Daoy (cell line): ENCODE measurements at places on chromosomes 1 and 21. TPM values are rescaled to one million over a fixed set of nuclear protein-coding genes. Genes with fewer than 3 reads are reported as not detected.
A peak's percentile ranks its signal among the peaks of the same experiment; 100 is the strongest.

The ZFP69 gene
- 5.3 and 9.3 TPM in 2 replicates for total RNA-seq

The B3GALT2 gene
- not detected in 2 replicates for total RNA-seq

The C8A gene
- not detected in 2 replicates for total RNA-seq

The UBIAD1 gene
- total RNA-seq, result 13.8 and 15.3 TPM in 2 replicates

The LRRC53 gene
- not detected in 2 replicates for total RNA-seq

The CELA2B gene
- not detected in 2 replicates for total RNA-seq

The CHIT1 gene
- not detected in 2 replicates for total RNA-seq

The SYCP1 gene
- not detected in 2 replicates for total RNA-seq

The KRTAP19-3 gene
- not detected in 2 replicates for total RNA-seq

The NR5A2 gene
- total RNA-seq, result 0.18 and 0.23 TPM in 2 replicates

The ALDH4A1 gene
- total RNA-seq, result 9.5 and 29.3 TPM in 2 replicates

GRCh38 chr1:111201275-111202090, 1.0 kb upstream of the DENND2D start:
- no peak for DNase-seq

DNA sequence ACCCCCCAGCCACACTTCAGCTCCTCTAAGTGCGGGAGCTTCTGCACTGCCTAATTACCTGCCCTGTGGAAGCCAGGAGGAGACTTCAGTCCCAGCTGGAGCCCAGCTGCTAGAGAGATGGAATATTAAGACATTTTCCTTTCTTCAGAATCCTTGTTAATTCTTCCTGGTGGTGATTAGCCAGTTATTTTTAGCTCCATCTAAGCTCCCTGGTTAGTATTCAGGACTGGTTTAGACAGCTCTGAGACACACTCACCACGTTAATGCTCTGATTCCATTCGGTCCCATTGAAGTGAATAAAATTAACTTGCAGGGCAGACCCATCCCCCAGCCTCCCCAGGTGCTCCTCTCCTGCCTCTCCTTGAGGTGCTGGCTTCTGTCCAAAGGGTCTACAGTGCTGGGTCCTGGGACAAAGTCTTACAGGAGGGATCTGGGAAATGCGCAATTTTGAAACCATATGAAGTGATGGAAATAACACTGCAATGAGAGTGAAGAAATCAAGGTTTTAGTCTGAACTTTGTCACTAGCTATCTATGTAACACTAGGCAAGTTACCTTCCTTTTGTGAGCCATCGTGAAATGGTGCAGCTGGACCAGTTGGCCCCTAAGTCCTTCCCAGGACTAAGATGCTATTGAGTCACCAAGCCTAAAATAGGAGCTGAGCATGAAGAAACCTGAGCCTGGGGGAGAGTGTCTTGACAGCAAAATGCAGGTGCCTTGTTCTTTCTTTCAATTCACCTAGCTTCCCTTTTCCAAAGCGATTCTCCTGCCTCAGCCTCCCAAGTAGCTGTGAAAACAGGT, 117.4 kb upstream of the ATP1A1 start:
- no peak for DNase-seq

GRCh38 chr1:239858057-239858456, 233.6 kb upstream of the FMN2 start:
- DNase-seq, result peak; percentile 52

- peak; percentile 32 for DNase-seq
Observed at GRCh38 chr1:89598450-89599331, 34.2 kb upstream of the LRRC8C start.

DNA sequence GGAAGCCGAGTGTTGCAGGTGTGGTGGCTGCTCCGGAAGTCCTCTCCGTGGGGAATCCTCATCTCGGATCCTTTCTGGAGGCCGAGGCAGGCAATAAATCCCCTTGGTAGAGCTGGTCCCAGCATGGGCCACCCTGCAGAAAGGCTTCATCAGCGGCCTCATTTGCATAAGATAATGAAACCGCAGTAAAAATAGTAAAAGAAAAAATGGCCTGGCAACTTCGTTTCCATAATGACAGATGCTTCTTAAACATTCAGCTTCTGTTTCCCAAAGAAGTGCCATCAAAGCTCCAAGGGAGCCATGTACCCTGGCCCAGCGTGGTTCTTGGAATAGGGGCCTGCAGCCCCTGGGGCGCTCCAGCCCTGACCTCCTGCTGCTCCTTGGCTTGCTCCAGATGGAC, 244.1 kb downstream of the GRIK3 start:
- no peak for DNase-seq

GRCh38 chr1:4771721-4772120, 117.3 kb downstream of the AJAP1 start:
- DNase-seq, result no peak

GRCh38 chr1:6523566-6523965, 30.7 kb downstream of the NOL9 start:
- peak; percentile 43 for DNase-seq

DNA sequence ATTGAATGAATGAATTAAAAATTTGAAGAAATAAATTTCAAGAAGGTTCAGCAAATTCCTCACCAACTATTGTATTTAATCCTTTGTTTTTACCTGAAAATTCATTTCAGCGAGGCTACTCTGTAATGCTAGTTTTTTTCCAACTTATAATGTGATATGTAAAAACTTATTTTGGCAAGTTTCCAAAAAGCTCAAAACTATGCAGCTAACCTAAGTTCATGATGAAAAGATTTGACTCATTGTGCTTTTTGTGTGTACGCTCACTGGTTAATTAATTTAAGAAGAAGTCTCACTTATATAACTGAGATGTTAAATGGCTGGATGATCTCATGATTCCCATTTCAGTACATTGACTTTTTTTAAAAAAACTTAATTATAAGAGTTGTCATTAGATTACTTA, 196.0 kb upstream of the SAMSN1 start:
- no peak for DNase-seq

- no peak for DNase-seq
Observed at GRCh38 chr1:30672661-30673060, 50.7 kb downstream of the MATN1 start.

GRCh38 chr21:14711287-14711686, 165.2 kb upstream of the SAMSN1 start:
- no peak for DNase-seq

GRCh38 chr1:156664046-156664766, 13.0 kb downstream of the NES start:
- peak; percentile 39 for DNase-seq

DNA sequence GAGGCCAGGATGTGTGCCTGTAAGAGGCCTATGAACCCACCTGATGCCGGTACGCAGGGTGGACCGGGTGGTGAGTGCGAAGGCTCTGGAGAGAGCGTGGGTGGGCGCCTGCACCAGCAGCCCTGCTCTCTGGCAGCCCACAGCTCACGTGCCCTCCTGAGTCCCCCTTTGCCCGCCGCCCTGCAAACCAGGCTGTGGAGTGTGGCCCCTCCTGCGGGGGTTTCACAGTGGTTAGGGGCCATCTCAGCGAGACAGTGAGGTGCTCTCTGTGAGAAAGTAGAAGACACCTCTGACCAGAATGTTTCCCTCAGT, 22.3 kb downstream of the RHBG start:
- DNase-seq, result no peak

DNA sequence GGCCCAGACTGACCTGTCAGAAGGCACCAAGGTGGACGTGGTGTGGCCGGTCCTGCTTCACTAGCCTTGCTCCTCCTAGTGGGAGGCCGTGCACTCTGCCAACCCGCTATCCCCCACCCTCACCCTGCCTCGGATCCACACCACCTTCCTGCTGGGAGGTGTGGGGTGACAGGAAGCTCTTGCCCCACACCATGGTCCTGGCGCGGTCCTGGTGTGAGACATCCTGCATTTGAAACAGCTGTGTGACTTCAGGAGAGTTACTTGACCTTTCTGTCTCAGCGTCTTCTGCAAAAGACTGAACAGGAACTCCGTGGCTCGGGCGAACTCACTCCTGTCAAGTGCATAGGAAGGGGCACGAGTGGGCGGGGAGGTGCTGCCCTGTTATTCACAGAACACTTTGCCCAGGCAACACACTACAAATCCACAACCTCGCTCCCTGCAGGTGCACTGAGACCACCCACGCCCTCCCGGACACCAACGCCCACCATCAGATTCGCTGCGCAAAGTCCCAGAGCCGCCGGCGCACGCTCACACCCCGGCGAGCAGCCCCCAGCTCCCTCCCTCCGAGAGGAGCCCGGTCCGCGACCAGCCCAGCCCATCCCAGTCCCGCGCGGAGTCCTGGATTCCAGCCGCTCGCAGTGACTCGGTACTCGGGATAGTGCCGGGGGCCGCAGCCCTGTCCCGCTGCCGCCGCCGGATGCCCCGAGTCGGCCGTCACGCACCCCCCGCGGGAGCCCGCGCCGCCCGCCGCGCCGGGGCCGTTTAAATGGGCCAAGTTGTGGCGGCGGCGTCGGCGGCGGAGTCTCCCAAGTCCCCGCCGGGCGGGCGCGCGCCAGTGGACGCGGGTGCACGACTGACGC, at the start of gene SAMD11:
TSS of gene SAMD11 (plus strand) at position 793 of the 860 bp plus-strand sequence. CDS start 509 bp downstream, outside the sequence.
- peak; percentile 94 for DNase-seq

- DNase-seq, result no peak
Observed at GRCh38 chr1:39689635-39690034, 1.6 kb downstream of the HPCAL4 start.

DNA sequence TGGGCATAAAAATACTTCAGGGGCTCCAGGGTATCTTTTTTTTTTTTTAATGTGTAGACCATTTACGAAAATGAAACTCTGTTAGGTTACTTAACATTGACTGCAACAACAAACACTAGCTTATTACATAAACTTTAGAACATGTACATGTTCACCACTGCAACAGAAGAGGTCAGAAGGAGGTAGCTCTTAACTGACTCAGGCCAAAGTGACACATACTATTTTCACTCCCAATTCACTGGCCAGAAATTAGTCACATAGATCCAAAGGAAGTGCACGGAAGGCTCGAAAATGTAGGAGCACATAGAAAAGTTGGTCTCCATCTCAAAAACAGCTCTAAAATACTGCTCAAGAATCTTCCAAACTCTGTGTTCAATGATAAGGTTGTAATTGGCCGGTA, 107.2 kb downstream of the AKT3 start:
- no peak for DNase-seq

GRCh38 chr1:82317671-82318070, 516.9 kb downstream of the ADGRL2 start:
- DNase-seq, result peak; percentile 56

GRCh38 chr21:40051801-40052200, 184.6 kb downstream of the PCP4 start:
- DNase-seq, result no peak

- peak; percentile 11 for DNase-seq
Observed at GRCh38 chr1:241499910-241500309, 19.6 kb downstream of the FH start.

- no peak for DNase-seq
Observed at GRCh38 chr1:53505401-53505800, 46.2 kb downstream of the DMRTB1 start.

DNA sequence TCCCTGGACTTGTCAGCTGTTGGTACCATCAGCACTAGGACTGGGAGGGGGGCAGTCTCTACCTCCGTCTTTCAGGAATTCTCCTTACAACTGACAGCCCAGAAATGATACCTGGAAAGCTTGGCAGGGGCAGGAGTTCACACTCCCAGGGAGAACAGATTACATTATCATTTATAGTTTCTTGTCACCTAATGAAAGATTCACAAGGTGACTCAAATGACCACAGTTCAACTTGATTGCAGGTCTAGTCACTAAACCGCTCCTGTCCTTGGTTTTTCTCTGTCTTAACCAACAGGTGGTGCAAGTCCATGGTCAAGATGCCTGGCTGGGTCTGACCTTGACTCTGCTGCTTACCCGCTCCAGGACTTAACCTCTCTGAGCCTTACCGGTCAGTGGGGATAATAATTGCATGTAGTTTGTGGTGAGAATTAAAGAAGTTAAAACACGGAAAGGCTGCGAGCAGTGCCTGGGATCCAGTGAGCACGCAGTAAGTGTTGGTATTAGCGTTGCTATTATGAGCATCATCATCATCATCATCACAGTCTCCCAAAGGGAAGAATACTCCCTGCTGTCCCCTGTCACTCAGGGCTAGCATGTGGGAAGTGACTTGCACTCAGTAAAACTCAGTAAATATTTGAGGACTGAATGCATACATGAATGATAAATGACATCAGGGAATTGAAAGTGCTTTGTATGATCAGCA, 125.3 kb upstream of the CD34 start:
- no peak for DNase-seq

DNA sequence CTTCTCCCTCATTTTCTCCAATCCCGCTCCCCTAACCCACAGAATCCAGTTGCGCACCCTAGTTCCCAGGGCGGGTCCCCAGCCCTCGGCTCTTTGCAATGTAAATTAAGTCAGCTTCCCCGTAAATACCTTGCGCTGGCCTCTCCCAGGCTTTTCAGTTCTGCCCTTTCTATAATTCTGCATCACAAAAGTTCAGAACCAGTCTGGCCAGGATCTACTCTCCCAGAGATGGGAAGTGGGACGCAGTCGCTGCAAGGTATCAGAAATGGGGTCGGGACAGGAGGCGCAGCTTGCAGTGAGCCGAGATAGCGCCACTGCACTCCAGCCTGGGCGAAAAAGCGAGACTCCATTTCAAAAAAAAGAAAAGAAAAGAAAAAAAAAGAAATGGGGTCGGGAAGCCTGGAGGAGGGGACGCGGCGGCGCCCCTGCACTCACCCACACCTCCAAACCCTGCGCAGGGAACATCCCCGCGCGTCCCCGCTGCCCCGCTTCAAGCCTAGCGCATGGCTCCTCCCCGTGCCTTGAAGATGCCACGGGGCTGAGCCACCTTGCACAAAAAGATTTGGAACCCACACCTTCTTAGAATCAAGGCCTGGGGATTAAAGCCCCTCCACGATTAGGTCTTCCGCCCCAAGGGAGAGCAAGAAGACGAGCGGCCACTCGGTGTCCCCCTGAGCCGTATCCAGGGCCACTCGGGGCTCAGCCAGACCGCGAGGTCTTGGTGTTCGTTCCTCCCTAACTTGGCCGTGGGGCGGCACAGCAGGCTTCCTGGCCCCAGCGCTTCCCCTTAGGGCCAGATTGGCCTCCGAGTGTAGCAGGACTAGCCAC, 27.2 kb upstream of the ITLN2 start:
- DNase-seq, result no peak

- no peak for DNase-seq
Observed at GRCh38 chr1:44682883-44683265, 8.4 kb downstream of the ARMH1 start.

GRCh38 chr1:62271948-62272728, 47.1 kb downstream of the KANK4 start:
- no peak for DNase-seq

GRCh38 chr1:67174716-67175284, 8.5 kb downstream of the IL23R start:
- no peak for DNase-seq

DNA sequence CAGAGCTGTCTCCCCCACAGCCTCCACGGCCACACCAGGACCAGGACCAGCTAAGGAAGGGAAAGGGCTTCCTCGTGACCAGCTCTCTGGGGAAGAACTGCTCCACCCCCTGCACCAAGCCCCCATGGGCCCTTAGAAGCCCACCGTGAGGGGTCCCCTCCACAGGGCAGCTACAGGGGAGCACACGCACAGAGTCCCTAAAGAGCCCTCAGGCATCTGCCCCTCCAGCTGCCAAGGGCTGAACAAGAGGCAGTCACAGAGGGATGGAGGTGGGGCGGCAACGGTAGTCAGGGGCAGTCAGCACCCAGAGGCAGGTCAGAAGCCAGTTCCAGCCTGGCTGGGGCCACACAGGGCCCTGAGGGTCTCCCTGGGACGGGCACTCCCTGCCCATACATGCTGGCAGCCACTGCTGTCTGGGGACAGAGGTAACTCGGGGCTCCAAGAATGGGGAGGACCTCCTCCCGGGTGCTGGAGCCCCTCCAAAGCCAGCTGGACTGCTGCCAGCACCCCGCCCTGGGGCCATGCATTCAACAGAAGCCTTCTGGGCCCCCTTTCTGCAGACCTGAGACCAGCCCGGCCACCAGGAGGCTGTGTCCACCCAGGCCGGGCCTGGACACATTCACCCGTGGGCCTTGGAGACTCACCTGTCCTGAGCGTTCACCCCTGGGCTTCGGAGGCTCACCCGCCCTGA, 18.7 kb downstream of the SLC19A1 start:
- no peak for DNase-seq
